ENCODE measurements at places on chromosomes 11 and 22.

GRCh38 chr22:45783021-45783420, 111.4 kb downstream of the ATXN10 start:
- no peak for DNase-seq

DNA sequence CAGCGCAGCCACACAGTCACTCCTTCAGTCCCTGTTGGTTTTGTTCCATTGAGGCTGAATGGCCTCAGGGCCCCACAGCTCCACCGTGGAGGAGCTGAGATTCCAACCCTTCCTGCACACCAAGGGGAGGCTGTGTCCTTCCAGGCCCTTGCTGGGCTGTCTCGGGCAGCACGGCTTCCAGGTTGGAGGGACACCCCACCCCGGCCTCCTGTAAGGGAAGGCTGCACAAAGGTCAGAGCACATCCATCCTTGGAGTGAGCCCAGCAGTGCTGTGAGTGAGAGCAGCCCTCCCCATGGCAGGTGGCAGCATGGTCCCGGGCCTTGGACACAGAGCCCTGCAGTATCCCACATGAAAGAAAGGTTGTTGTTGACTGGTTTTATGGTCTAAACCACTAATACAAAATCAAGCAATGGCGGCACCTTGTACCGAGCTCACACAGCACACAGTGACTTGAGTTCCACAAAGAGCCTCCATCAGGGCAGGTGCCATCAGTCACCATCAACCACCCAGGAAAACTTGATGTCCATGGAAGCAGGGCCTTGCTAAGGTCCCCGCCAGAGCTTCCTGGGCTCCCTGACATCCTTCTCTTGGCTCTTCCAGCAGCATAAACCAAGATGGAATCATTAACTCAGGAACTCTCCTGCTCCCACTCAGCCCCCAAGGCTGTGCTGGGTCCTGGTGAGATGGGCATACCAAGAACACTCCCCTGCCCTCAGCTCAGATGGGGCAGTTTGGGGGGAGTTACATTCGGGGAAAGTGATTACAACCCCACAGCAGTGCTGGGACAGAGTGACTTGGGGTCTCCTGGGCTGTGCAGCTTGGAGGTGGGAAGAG, 1500.4 kb downstream of the TBC1D22A start:
- no peak for DNase-seq

- no peak for DNase-seq
Measured at GRCh38 chr11:47306484-47306844, 36.5 kb downstream of the MADD start.

GRCh38 chr22:18983120-18983651, 47.1 kb upstream of the PRODH start:
- DNase-seq = no peak

- DNase-seq = no peak
Measured at GRCh38 chr22:44427611-44428470, 70.2 kb downstream of the RTL6 start.

- DNase-seq = no peak
Measured at GRCh38 chr11:5679811-5680210, 5.1 kb downstream of the TRIM5 start.

DNA sequence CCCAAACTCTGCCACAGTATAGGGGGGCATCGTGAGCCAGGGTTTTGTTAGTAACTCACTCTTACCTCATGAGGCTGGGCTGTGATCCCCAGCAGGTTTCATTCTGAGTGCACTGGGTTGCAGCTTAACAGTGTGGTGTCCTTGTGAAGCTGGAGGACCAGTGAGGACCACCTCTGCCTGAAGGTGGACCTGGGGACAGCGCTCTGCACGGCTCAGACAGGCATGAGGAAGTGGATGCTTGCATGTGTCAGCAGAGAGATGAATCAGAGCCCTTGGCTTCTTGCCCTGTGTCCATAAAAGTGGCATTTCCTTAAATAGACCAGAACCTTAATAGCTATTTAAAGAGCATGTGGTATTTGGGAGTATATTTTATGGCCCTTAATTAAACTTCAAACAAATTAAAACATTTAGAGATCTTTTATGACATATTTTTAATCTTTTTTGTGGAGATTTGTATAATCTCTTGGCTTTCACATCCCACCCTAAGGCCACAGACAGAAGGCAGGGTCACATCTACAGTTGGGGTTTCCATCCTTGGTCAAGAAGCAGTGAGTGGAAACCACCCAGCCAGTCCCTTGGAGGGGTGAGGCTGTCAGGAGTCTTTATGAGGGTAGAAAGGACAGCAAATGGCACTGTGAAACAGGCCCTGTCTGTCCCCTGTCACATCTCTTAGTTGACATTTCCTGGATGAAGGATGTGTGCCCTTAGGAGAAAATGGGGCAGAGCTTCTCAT, 24.8 kb upstream of the ADORA2A start:
- DNase-seq = peak; percentile 55

DNA sequence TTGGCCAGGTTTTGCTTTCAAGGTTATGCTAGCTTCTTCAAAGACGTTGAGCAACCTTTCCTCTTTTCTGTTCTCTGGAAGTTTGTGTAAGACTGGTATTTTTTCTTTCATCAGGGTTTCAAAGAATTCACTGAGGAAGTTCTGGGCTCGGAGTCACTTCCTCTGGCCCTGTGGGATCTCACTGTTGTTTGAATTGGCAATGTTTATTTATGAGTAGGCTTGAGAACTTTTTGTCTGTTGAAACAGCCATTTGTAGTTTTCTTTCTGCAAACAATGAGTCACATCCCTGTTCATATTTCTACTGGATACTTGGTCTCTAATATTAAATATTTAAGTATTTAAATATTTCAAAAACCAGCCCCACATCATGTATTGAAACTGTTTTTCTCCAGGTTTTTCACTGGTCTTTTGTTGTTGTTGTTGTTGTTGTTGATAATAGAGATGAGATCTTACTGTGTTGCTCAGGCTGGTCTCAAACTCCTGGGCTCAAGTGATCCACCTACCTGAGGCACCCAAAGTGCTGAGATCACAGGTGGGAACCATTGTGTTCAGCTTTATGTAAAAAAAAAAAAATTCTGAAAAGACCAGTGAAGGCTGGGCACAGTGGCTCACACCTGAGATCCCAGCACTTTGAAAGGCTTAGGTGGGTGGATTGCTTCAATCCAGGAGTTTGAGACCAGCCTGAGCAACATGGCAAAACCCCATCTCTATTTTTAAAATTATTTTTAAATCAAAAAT, 26.9 kb downstream of the SUSD2 start:
- DNase-seq = peak; percentile 96

GRCh38 chr22:35913925-35914324, 114.7 kb downstream of the RBFOX2 start:
- DNase-seq = no peak

Data from GF-D8 (cell line).